ENCODE measurements at places on chromosomes 7 and 10.

GRCh38 chr10:69213591-69214311 lies 6.4 kb upstream of the HKDC1 start:
- no peak for DNase-seq

DNA sequence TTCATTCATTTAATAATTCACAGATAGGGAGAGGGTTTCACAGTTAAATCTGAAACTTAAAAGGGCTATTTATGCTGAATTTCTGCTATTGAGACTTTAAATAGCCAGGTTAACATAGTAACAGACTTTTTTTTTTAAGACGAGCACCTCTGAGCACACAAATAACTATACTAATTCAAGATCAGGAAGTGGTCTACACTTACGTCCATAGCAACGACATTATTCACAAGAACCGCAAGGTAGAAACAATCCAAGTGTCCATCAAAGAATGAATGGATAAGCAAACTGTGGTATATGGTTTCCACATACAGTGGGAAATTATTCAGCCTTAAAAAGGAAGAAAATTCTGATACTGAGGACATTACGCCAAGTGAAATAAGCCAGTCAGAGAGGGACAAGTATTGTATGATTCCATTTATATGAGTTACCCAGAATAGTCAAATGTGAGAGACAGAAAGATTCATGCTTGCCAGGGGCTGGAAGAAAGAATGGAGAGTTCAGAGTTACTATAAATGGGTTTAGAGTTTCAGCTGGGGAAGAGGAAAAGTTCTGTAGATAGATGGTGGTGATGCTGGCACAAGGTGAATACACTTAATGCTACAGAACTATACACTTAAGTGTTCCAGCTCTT lies 140.3 kb upstream of the LAMB4 start:
- DNase-seq, result no peak

DNA sequence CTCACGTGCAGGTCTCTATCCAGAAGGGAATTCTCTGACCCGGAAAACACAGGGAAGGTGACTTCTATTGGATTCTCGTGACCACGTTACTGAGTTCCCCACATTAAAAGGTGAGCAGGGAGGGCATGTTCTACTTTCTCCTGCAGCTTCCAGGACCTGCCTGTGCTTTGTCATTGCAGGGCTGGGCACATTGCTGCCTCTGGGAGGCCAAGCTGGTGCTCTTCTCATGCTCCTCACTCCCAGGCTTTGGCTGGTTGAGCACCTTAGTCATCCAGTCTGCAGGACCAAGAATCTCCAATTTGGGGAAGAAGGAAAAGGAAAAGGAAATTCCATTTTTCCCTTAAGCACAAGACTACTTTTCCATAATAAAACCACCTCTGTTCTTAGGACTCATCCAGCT lies 86.5 kb upstream of the TMEM72 start:
- no peak for DNase-seq

DNA sequence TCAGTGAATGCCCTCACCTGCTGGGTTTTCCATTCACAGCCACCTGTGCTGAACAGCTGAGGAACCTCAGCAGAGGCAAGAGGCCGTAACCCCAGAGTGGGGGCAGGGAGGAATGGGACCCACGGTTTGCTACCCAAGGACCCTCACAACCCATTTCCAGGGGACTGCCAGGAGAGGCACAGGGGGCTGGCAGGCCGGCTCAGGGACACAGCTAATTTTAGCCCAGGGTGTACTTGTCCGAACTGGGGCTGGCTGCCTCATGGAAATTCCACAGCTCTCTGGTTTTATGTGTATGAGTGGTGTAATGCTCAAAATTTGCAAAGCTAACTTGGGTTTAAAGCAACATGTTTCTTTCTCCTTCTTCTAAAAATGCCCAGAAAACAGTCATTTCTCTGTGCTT lies 42.2 kb downstream of the MINDY4 start:
- no peak for DNase-seq

DNA sequence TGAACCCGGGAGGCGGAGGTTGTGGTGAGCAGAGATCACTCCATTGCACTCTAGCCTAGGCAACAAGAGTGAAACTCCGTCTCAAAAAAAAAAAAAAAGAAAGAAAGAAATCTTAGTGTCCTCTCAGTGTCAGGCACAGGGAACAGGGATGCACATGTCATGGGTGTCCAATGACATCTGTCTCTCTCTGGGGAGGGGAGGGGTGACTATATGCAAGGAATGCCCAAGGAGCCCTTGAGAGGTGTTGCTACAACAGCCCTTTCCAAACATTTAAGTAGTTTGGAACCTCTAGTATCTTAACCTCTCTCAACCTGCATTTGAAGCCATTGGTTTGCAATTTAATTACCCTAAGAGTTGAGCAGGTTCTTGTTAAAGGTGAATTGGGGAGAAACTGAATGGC lies 28.9 kb downstream of the PDLIM1 start:
- DNase-seq, result no peak

DNA sequence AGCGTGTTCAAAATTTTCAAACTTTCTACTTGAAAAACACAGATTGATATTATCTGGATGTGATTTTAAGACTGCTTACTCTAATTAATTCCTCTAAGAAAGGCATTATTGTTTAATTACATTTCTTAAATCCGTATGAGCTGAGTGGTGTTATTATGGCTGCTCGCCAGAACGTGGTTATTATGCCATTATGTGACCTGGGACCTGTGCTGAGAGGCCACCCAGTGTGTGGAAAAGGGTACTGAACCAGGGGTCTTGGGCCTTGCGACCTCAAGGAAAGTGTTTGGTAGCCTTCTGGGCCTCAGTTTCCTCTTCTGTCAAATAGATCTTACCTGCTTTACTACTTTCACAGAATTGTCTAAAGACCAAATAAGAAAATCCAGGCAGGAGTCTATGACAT lies 15.4 kb downstream of the LGI1 start:
- DNase-seq, result no peak

GRCh38 chr7:152615031-152615741 lies 60.8 kb downstream of the XRCC2 start:
- peak; percentile 88 for DNase-seq

- no peak for DNase-seq
Observed at GRCh38 chr7:124633740-124634139, 131.9 kb downstream of the GPR37 start.

DNA sequence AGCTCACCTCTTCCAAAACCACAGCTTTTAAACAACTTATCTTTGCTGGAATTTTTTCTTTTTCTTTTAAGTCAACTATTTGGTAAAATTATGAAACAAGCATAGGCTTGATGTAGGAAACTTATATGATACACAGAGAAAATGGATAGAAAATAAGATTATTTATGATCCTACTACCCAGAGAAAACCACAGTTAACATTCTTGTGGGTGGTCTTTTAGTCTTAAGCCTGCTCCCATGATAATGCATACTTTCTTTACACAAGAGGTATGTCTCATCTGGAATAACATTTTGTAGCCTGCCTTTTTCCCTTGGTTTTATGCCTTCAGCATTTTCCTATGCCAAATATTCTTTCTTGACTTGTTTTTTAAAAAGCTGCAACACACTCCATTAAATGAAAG lies 21.4 kb downstream of the PLPP4 start:
- DNase-seq, result no peak

- no peak for DNase-seq
Observed at GRCh38 chr7:22426463-22427094, 69.6 kb upstream of the RAPGEF5 start.

GRCh38 chr10:70053218-70053840 lies 683 bp downstream of the MACROH2A2 start:
- no peak for DNase-seq
